NCI-H1694 treated with DMSO at 0.1 percent for 48 hours (cell line): ENCODE measurements at places on chromosomes 3 and 15.
A peak's percentile ranks its signal among the peaks of the same experiment; 100 is the strongest.

DNA sequence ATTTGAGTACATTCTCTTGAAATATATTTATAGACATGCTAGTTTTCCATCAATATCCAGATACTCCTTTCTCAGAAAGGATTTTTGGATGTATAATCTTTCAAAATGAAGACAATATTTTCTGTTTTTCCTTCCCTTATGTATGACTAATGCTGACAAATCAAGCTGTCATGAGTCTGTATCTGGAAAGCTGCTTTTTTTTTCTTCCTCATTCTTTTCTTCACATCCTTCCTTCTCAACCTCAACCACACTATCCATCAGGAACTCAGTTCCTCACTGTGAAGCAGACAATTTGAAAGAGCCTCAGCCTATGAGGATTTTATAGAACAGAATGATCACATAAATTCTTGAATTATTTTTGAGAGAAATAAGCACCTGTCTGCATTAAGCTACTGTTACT, 335.9 kb upstream of the EPHA6 start:
- no peak for DNase-seq

DNA sequence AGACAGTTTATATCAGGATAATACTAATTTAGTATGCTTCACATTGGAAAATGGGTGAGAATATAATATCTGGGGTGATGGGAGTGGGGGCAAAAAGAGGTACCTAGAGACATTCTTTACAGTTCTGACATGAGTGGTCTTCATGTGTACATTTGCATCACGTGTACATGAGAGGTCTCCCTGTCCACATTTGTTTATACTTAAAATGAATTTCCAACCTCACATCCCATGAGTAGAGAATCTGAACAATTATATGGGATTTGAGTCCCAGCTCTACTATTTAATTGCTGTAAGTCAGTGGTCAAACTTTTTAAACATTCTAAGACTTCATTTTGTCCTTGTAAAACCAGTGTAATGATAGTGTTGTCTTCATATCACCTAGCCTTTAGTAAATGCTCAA, 408.4 kb downstream of the NAALADL2 start:
- DNase-seq, result no peak

DNA sequence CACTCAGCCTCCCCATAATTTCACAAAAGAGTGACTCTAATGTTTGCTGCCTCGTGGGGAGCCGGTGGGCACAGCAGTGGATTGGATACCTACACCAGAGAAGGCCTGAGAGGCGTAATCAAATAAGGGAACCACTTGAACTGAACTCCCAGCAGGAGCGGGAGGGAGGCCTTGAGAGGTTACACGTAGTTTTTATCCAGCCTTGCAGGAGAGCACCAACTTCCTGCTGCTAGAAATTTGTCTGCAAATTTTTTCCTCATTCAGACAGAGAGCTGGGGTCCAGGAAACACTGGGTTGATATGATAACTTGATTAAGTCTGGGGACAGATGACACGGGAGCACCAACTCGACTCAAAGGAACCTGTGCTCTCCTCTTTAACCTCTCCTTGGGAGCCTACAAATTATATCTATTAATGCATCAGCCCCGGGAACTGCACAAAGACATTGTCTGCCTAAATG, 69.8 kb downstream of the HES1 start:
- no peak for DNase-seq

DNA sequence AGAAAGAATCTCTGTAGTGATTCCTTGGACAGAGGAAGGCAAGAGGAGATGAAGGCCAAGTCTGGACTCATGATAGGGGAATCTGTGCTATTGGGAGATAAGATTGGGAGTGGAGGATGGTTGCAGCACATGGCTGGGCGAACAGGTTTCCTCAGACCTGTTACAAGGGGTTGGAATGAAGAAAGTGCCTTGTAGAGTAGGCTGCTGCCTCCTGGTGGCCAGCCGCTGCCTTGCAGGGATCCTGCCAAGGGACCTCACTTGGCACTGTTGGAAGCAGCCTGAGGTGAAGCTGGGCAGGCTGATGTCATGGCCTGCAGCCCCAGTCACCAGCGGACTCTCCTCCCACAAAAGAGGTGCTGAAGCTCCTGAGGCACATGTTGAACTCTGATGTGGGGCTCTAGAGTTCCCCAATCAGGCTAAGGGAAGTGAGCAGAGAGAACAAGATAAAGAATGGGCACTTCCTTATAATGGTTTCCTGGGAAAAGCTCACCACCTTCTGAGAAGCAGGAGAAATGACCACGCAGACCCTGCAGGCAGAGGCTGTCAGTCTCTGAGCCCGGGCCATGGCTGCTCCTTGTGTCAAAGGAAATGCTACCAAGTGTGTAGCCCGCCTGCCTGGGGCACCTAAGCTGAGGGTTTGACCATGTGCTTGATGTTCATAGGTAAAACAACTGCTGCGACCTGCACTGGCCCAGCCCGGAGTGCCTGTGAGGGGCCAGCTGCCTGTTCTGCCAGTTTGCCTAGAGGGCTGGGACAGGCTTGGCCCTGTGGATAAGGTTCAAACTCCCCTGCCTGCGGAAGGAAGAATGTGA, 1.6 kb upstream of the TEX264 start:
- DNase-seq, result peak; percentile 20

DNA sequence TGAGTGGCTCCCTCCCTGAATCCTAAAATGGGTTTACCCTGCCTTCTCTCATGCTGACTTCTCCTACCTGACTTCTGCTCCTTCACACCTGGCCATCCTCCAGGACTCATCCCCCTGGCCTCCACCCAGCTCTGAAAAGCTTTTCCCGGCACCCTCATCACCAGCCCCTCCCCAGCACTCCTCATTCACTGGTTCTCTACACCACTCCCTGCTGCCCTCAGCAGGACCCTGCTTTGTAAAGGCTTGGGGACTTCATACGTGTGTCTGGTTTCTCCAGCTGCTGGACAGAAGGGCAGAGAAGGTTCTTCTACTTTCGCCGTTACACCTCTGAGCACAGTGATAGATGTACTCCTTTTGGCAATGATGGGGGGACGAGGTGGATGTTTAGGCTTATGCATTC, 184.9 kb upstream of the UBE3A start:
- no peak for DNase-seq

- DNase-seq, result no peak
These were observed 45.4 kb upstream of the TIPARP start for GRCh38 chr3:156628836-156629618.

DNA sequence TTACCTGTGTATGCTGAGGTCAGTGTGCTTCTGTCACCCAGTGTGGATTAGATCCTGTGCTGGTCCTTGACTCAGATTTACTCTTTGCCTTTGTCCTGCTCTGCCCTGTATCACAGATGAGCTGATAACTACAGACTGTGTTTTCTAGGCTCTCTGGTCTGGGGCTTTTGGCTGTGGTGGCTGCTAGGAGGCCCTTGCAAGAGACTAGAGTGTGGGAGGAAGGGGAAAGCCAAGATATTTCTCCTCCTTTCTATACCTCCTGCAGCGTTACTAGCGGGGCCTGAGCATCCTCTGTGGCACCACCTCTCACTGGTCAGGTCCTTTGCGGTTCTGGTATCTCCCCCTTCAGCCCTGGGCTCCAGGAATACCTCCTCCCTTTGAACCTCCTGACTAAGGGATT, 282.3 kb upstream of the TBC1D5 start:
- DNase-seq, result no peak

GRCh38 chr15:65470866-65471265, 46.6 kb downstream of the DPP8 start:
- DNase-seq, result no peak

DNA sequence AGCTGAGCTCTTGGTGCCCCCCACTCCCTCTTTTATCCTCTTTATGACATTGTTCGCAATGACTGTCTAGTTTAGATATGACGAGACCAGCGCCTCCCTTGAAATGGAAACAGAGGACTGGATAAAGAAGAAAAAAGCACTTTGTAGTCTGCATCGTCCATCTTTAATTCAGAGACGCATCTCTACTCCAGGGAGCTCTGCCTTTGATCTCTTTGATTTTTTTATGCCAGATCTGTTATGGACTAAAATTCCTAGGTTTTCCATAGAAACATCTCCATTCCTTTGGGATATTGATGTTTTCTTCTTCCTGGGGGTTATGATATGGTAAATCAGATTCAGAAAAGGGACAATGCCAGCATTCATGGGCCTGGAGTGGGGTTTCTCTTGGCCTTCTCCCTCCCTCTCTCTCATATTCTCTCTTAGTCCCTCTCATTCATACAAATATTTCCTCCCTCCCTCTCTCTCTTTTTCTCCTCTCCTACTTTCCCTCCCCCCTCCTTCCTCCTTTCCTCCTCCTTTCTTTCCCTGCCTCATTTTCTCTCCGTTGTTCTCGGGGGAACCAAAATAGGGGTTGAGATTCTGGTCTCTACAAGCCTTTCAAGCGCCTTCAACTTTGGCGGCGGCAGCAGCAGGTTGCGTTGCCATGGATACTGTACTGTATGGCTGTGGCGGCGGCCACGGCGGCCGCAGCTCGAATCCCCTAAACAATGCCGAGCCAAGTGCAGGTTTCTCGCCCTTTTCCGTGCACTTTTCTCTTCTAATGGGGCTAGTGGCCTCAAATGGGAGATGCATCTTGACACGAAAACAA, 45.5 kb downstream of the ZIC4 start:
- DNase-seq, result peak; percentile 7

GRCh38 chr3:132486099-132486498, 68.8 kb downstream of the DNAJC13 start:
- no peak for DNase-seq

DNA sequence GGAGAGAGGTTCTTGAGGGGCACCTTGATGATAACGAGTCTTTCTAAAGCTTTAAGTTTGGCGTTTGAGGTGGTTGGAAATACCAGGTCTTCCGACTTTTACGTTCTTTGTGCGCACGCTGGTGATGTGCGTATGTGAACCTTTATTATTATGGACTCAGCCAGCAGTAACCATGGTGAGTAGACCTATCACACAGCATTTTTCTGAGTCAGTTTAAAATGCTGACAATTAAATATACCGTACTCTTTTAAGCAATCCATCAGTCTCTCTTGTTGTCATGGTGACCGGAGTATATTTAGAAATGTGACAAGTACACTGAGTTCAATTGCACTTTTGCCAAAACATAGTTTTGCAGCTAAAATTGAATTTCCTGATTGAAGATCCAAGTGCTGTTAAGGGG, 172.2 kb downstream of the LPP start:
- DNase-seq, result no peak

DNA sequence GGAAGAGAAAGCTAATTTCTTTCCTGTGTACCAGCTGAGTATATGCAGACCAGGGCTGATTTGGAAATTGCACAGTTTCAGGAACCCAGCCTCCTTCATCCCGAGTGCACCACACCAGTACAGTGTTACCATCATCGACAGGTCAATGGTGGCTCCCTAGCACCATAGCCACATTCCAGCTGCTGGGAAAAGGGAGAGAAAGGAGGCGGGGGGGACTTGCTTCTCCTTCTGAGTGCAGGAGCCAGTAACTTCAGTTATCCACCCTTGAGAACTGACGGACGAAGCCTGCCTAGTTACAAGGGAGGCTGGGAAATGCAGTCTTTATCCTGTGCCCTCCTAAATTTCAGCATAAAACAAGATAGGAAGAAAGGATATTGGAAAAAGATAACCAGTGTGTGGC, 129.7 kb upstream of the PRICKLE2 start:
- no peak for DNase-seq

GRCh38 chr3:174218016-174218415, 641.1 kb upstream of the NAALADL2 start:
- DNase-seq, result no peak

- no peak for DNase-seq
These were observed 299.9 kb downstream of the UACA start for GRCh38 chr15:70463453-70463834.

- DNase-seq, result no peak
These were observed 204.4 kb downstream of the OTOL1 start for GRCh38 chr3:161700998-161701397.

DNA sequence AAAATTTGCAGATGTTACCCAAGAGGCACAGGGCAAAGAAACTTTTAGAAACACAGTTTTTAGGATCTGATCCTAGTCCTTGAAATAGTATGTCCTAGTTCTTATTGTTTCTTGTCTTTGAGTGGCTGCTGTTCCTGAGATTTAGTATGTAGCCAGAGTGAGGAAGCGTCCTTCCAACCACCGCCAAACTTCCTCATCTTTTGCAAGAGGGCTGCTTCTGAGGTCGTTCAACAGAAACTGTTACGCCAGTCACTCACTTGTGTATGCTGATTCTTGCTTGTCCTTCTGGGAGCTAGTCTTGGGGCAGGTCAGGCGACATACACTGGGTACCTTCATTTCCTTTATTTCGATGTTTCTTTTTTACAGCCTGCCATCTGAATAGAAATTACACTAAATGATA, 577.3 kb upstream of the ZNF717 start:
- DNase-seq, result no peak

GRCh38 chr3:187717572-187717971, 15.2 kb upstream of the RTP2 start:
- DNase-seq, result no peak

DNA sequence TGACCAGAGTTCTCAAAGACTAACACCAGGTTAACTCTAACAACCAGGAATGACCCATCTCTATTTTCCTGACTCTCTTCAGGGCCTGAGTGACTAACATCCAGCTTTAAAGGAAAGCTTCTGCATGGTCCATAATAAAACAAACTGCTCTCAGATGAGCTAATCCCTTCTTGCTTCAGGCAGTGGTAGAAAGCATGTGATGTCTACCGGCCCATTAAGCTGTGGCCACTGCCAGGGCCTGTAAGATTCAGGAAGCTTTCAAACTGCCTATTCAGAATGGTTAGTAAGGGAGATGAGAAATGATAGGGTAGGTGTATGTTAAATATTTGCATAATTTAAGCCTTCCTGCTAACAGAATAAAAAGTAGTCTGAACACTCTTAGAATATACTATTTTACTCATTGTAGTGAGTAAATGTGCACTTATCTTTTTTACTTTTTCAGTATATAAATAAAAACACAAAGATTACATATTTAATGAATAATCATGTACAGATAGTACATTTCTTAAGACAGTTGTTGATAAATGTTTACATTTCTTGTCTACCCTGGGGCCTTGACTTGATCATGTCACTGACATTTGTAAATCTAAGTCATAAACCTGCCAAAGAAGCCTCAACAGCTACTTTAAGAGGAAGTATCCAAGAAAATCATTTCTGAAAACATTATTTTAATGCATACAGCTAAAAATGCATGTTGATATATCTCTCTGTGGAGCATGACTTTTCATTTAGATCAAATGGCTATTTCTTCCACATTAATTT, 222.0 kb downstream of the MCTP2 start:
- no peak for DNase-seq

DNA sequence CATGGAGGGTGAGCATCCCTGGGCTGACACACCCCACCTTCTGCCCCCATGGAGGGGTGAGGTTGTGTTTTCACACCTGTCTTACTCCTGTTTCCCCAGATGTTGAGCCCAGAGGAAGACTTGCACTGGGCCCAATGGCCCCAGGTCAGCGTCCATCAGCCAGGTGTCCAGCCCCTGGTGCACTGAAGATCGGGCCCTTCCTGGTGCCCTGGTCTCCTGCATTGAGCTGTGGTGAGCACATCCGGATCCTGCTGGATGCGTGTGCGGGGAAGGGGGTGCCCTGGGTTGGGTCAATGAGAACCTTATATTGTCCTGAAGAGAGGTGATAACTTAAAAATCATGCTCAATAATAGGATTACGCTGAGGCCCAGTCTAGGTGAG, 227.3 kb downstream of the SNRPN start:
- no peak for DNase-seq
